IPS DF 6.9 (cell line): ENCODE measurements at places on chromosomes 5 and 9.

GRCh38 chr9:116502746-116503145 is 184.4 kb upstream of the TRIM32 start:
- no peak for DNase-seq
- no peaks in the 10 kb centered on the region for H3K36me3 ChIP-seq
- no peaks in the 10 kb centered on the region for H3K27me3 ChIP-seq
- H3K27ac ChIP-seq = no peak overlapping the region
- H3K4me1 ChIP-seq = no peaks in the 10 kb centered on the region

DNA sequence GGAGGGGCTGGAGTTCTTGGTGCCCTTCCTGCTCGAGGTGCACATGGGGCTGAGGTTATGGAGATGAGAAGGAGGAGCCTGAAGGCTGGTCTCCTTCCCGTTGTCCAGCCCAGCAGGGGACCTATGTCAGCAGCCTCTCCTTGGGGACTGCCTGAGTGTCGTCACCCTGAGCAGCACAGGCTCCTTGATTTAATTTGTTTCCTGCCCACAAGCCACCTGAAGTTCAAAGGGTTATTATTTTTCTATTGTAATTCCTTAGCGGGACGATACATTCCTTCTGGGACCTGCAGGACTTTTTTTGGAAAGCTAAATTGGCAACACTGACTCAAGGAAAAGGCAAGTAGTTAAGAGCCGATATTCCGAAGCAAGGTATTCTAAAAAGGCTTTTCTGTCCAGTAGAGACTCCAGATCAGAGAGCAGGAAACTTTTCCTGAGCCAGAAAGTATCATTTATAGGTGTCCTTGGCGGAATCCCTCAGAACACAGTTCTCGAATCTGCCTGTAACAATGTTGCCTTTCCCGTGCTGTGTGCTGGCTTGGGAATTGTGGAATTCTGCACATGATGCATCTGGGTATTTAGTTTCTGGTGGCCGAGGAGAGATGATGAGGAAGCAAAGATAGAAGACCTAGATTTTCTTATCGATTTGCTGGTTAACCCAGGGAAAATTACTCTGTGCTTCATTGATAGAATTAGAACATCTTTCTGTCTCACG is 55.4 kb downstream of the ARHGAP26 start:
- no peak for DNase-seq
- H3K4me1 ChIP-seq = peaks cover 9% of the 10 kb centered on the region; the same call in 1 of the 2 replicates
- no peak overlapping the region for H3K4me3 ChIP-seq
- H3K27ac ChIP-seq = no peak overlapping the region
- H3K36me3 ChIP-seq = no peaks in the 10 kb centered on the region

- no peaks in the 10 kb centered on the region for H3K27me3 ChIP-seq
- H3K36me3 ChIP-seq = peaks cover 2% of the 10 kb centered on the region; the same call in 1 of the 2 replicates
- no peaks in the 10 kb centered on the region; the same call in 1 of the 2 replicates for H3K4me1 ChIP-seq
- H3K4me3 ChIP-seq = no peak overlapping the region
- no peak overlapping the region for H3K27ac ChIP-seq
- no peak for DNase-seq
Observed at GRCh38 chr9:123378956-123379660, 23.1 kb downstream of the CRB2 start.

DNA sequence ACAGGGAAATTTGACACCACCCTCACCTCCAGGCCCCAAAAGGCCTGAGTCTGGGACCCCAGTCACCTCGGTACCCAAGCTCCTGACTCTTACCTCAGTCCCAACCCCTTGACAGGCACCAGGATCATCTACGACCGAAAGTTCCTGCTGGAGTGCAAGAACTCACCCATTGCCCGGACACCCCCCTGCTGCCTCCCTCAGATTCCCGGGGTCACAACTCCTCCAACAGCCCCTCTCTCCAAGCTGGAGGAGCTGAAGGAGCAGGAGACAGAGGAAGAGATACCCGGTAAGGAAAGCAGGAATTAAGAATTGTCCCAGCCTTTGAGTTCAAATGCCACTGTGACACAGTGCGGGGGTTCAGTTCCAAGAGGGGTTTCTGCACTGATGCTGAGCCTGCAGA is 1.3 kb downstream of the EIF4EBP3 start:
- H3K4me3 ChIP-seq = no peak overlapping the region
- H3K4me1 ChIP-seq = peaks cover 3% of the 10 kb centered on the region; the same call in 1 of the 2 replicates
- H3K36me3 ChIP-seq = peaks cover 15% of the 10 kb centered on the region; the same call in 1 of the 2 replicates
- no peaks in the 10 kb centered on the region for H3K27me3 ChIP-seq
- no peak overlapping the region for H3K27ac ChIP-seq

DNA sequence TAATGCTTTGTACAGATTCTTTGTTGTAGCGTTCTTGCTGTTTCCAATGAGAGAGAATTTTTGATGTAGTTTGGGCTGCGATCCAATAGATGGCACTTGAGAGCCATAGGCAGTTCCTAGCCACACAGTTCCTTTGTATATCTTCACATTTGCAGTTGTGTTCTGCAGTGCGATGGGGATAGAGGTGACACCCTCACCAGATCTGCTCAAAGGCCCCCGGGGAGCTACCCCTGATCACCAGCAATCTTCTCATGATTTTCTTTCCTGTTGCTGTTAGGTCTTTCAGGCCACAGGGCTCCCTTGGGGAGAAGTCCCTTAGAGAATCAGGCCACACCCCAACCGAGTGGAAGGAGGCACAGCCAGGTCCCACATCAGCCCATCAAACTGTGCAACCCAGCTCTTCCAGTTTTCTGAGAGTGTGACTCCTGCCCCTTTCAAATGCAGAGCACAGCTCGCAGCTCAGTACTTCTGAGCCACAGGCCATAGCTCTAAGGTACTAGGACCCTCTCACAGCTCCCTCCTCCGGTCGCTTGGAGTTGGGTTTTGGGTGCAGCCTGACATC is 353.7 kb downstream of the SLCO4C1 start:
- no peaks in the 10 kb centered on the region for H3K27me3 ChIP-seq
- no peak overlapping the region for H3K27ac ChIP-seq
- H3K4me3 ChIP-seq = no peak overlapping the region; the same call in 1 of the 2 replicates
- H3K4me1 ChIP-seq = peaks cover 3% of the 10 kb centered on the region; the same call in 1 of the 2 replicates
